Heart right ventricle (tissue), 16 donors: ENCODE measurements at places on chromosomes 12 and 14. TPM values are rescaled to one million over a fixed set of nuclear protein-coding genes. Genes with fewer than 3 reads are reported as not detected.

DNA sequence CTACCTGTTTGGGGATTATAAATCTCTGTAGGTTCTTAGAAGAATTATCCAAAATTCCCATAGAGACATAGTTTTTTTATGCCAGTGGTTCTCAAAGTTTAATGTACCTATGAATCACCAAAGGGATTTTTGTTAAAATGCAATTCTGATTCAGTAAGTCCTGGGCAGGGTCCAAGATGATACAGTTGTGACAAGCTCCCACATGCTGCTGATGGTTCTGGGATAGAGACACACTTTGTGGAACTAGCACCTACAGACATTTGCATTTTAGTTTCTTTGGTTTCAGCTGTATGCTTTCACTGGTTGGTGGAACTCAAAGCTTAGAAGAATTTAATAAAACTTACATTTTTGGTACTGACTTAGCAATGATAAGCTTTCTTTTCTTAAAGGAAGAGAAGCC, 80.4 kb downstream of the PTCSC3 start:
- DNase-seq: no peak

- DNase-seq: no peak
These were observed 228.6 kb upstream of the FKBP4 start for GRCh38 chr12:2566161-2566560.

- no peak for DNase-seq
These were observed 13.8 kb downstream of the TESC start for GRCh38 chr12:117085318-117085947.

DNA sequence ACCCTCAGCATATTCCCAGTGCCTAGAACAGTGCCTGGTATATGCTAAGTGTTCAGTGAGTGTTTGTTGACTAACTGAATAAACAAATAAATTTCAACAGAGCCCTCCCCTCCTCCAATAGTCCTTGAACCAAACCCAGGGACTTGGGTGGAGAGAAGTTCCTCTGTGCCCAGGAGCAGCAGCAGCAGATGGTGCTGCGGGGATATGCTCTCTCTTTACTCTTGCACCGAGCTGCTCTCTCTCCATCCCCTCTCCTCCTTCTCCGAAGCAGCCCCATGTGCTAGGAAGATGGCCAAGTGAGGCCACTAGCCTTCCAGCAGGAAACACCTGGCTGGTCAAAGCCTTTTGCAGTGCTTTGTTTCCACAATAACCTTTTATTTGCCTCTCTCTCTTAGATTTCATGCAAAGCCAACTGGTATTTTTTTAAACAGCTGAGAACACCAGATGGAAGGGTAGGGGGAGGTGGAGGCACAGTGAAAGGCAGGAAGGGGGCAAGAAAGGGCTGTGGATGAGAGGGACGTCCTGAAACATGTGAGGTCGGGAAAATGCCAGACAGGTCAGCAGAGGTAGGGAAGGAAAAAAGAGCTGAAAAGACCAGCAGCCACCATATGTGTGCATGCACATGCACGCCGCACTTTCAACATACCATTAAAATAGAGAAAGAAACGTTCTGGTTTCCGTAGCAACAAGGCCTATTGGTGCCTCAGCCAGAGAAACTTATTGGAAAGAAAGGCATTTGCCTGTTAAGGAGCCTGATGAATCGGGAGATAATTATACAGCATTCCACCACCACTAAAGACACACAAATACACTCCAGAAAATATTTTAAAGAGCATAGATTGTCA, 78.9 kb downstream of the EMP1 start:
- no peak for DNase-seq

The WSB2 gene
- total RNA-seq: 97.9 TPM
